CD4-positive, alpha-beta memory T cell (primary cell): ENCODE measurements at places on chromosomes 6 and 20. TPM values are rescaled to one million over a fixed set of nuclear protein-coding genes. Genes with fewer than 3 reads are reported as not detected.

Gene COL21A1
- not detected for polyA plus RNA-seq

Gene GSTA4
- 0.57 TPM for polyA plus RNA-seq

Gene IMPG1
- polyA plus RNA-seq, result not detected

Gene ZSCAN23
- not detected for polyA plus RNA-seq

Gene VNN1
- polyA plus RNA-seq, result not detected

Gene GSTA2
- polyA plus RNA-seq, result not detected

Gene TSPO2
- polyA plus RNA-seq, result not detected

Gene NFATC2
- polyA plus RNA-seq, result 42.4 TPM

Gene MAP3K4
- 30.8 TPM for polyA plus RNA-seq

Gene NUP153
- polyA plus RNA-seq, result 6.9 TPM

Gene SGK2
- polyA plus RNA-seq, result not detected

Gene CALHM5
- not detected for polyA plus RNA-seq

Gene IYD
- not detected for polyA plus RNA-seq

Gene LHFPL5
- not detected for polyA plus RNA-seq

Gene IL17A
- polyA plus RNA-seq, result 0.16 TPM

Gene MATN4
- polyA plus RNA-seq, result not detected

Gene PHF1
- 81.8 TPM for polyA plus RNA-seq

Gene CRISP2
- polyA plus RNA-seq, result not detected

Gene PLA2G7
- not detected for polyA plus RNA-seq

Gene SLC22A16
- not detected for polyA plus RNA-seq

Gene SIM1
- not detected for polyA plus RNA-seq

Gene RFX6
- not detected for polyA plus RNA-seq

Gene FAM184A
- polyA plus RNA-seq, result 0.54 TPM

Gene DCDC2
- not detected for polyA plus RNA-seq

Gene PBOV1
- not detected for polyA plus RNA-seq

Gene PLAGL1
- 1.2 TPM for polyA plus RNA-seq

Gene TNFRSF21
- not detected for polyA plus RNA-seq

Gene SLC12A5
- not detected for polyA plus RNA-seq

Gene VSX1
- polyA plus RNA-seq, result not detected

Gene C6orf58
- polyA plus RNA-seq, result not detected

Gene RIOK1
- 19.1 TPM for polyA plus RNA-seq

Gene SNAI1
- polyA plus RNA-seq, result 0.17 TPM

Gene NCR2
- polyA plus RNA-seq, result not detected

Gene BACH2
- polyA plus RNA-seq, result 7.2 TPM

Gene TRPC4AP
- polyA plus RNA-seq, result 81.6 TPM

Gene SYCP2L
- polyA plus RNA-seq, result not detected

Gene XKR7
- polyA plus RNA-seq, result not detected

Gene MED23
- 10.9 TPM for polyA plus RNA-seq

Gene WFDC2
- not detected for polyA plus RNA-seq
